ENCODE measurements at places on chromosomes 7 and 10.

DNA sequence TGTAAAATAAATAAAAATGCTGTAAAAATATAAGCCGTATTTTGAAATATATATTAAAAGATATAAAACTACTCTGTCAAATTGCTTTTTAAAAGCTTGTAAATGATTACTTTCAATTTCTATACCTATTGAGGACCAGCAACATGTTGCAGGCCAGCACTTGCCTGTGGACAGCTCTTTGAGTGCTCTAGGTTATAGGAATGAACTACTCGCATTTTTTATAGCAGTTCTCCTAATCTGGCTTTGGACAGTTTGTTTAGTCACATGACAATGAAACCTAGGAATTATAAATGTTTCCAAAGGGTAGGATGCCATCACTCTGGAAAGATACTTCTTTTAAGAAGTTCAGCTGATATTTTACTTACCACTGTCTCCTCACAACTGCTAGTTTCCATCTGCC is 117.7 kb upstream of the PTPRZ1 start:
- DNase-seq = no peak

- no peak for DNase-seq
These were observed 209.3 kb upstream of the CTBP2 start for GRCh38 chr10:125369382-125370326.

DNA sequence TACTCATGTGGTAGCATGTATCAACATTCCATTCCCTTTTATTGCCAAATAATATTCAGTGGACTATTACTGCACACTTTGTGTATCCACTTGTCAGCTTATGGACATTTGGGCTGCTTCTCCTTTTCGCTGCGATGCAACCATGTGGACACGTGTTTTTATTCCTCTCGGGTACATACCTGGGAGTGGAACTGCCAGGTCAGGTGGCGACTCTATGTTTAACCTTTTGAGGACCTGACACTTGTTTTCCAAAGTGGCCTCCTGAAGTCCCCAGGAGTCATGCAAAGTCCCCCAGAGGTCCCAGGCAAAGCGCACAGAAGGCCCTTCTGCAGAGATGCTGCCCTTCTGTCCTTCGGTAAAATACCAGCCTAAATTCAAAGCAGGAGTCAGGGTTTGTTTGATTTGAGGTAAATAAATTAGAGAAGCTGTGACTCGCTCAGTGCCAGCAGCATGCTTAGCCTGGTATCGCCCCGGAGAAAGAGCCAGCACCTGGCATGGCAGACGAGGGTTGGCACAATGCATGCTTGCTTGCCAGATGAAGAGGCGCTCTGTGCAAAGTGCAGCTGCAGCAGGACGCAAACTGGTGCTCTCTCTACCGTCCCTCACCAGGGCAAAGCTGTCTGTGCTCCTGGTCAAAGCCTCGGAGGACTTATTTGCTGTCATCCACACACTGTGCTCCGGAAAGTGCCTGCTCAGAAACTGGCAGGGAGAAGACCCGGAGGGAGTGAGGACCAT is 37.8 kb downstream of the HIPK2 start:
- no peak for DNase-seq

DNA sequence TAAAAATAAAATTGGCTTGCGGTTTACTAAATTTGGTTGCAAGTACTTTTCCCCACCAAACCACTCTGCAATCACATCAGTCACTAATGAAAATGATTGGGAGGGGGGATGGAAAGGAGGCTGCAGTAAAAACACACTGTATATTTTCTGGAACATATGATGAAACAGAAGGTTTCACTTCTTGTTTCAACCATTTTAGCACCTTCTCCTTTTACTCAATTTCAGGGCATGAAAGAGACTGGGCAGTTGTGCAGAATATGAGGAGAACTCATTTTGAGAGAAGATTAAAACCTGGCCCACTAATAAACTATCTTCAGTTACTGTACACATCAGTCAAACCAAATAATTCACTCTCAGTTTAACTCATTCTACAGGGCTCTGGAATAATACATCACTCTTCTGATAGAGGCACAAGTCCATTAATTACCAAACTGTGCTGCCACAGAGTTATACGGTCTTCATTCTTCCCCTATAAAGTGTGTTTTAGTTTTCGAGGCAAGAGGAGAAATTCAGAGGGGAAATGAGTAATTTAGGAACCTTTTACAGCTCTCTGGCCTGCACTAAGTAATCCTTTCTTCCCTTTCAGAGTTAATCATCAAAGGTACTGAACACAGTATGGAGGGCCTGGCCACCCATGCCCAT is 25.5 kb downstream of the JAZF1 start:
- no peak for DNase-seq

DNA sequence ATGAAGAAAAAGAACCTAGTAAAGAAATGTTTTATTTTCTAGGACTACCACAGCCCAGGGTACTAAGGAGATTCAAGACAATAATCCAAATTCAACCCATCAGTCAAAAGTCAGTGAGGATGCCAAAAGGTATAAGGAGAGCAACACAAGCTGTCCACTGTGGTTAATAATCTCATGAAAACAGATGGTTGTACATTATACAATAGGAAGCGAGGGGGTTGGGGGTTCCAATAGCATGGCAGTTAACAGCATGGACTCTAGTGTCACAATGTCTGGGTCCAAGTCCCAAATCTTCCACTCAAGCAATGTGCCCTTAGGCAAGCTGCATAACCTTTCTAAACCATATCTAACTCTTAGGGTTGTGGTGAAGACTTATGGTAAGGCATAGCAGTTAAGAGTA is 35.1 kb downstream of the BRAF start:
- DNase-seq = no peak

Data from Caco-2 (cell line).